ENCODE measurements at places on chromosomes 13 and 19. TPM values are rescaled to one million over a fixed set of nuclear protein-coding genes. Genes with fewer than 3 reads are reported as not detected.

The TMEM238 gene
- total RNA-seq, result 0.59 TPM

The ZNF541 gene
- total RNA-seq, result not detected

- DNase-seq, result no peak
Observed at GRCh38 chr19:4811328-4812131, 20.0 kb downstream of the TICAM1 start.

DNA sequence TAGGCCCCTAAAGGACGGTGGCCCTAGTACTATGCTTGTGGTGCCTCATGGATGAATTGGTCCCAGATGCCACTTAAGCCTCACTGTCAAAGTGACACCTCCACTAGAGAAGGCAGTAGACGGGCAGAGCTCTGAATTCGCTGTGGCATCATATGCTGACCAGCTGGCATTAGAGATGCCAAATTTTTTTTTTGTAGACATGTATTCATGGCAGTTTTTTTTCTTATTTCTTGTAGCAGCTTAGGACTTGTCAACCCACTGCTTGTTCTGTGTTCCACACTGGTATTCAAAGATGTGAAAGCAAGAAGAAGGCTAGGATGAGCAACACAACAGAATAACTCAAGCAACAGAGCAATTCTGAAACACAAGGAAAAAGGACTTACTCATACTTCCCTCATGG is 212.5 kb downstream of the DLEU7 start:
- DNase-seq, result no peak

GRCh38 chr13:49265822-49266221 is 18.1 kb downstream of the CDADC1 start:
- DNase-seq, result no peak

GRCh38 chr13:21443171-21443570 is 15.9 kb downstream of the ZDHHC20 start:
- DNase-seq, result no peak

DNA sequence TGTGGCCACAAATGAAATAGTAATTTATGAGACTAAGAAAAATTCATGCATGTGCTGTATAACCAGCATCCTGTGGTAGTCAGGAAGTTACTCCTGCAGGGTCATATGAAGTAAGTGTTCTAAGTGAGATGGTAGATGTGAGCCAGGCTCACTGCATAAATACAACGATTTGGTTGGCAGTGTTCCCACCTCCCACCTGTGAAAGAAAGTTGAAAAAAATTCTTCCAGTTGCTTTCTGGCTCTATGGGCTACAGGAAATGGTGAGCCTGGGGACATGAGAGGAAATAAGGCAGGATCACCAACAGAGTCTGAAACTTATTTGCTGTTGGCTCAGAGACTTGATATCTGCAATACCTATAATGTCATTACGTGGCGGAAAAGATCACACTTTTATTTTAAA is 301.7 kb upstream of the SPRY2 start:
- DNase-seq, result no peak

Measured in chondrocyte (in vitro differentiated cells).